ENCODE measurements at places on chromosomes 6 and 20.

DNA sequence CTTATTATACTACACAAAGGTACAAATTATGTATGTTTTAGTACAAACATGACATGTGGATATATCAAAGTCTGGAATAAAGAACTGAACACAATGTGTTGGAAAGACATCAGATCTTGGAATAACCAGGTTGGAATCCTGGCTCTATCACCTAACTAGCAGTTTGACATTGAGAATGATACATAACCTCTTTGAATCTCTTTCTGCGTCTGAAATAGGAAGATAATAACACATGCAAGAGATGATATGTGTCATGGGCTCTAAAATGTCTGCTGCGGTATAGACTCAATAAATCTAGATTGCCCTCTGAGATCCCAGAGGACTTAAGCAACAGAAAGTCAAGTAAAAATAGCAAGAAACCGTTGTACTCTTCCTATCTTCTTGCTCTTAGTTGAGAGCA, 66.8 kb upstream of the CCN2 start:
- no peak for DNase-seq

DNA sequence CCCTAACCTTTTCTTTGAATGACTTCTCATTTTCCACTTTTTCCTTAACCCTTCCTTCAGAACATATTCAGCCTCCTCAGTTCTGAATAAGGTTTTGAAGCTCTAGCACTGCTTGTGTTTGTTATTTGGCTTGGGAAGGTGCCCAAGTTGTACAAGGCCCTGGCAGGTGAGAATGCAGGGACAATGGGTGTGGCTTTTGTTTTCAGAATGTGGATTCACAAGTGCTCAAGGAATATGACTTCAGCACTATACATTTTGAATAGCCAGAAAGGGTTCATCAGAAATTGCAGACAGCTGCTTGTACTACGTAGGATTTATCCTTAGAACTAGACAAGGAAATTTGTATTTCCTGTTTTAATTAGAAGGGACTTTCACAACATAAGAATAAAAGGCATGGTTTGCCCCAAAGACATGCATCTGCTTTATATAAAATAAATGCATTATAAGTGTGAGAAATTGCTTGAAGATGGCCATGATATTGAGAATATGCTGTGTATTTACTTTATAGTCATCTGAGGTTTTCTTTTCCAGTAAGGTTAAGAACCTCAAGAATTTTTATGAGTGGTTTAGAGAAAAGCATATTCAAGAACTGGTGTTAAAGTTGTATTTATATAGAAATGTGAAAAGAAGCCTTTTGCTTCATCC, 29.3 kb upstream of the PRDM1 start:
- no peak for DNase-seq

GRCh38 chr6:144065213-144065660, 30.1 kb downstream of the SF3B5 start:
- no peak for DNase-seq

DNA sequence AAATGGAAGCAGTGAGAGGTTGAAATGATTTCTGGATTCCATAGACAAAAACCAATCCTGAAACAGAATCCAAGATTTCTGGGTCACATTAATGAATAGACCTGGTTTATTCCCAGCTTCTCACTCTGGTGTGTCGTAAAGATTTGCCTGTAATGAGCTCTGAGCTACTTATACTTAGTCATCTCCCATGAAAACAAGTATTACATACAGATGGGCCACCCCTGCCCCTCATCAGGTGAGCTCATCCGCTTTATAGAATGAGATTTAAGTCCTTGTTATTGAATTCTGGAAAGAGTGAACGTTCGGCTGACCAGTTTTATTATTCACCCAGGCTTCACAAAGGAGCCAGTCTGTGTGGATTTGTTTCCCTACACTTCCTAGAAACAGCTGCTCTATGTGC, 47.1 kb upstream of the TMEM181 start:
- DNase-seq, result no peak

GRCh38 chr20:34060970-34061369, 51.1 kb downstream of the EIF2S2 start:
- no peak for DNase-seq

- no peak for DNase-seq
These were observed 75.8 kb downstream of the EFHC1 start for GRCh38 chr6:52495922-52496321.

DNA sequence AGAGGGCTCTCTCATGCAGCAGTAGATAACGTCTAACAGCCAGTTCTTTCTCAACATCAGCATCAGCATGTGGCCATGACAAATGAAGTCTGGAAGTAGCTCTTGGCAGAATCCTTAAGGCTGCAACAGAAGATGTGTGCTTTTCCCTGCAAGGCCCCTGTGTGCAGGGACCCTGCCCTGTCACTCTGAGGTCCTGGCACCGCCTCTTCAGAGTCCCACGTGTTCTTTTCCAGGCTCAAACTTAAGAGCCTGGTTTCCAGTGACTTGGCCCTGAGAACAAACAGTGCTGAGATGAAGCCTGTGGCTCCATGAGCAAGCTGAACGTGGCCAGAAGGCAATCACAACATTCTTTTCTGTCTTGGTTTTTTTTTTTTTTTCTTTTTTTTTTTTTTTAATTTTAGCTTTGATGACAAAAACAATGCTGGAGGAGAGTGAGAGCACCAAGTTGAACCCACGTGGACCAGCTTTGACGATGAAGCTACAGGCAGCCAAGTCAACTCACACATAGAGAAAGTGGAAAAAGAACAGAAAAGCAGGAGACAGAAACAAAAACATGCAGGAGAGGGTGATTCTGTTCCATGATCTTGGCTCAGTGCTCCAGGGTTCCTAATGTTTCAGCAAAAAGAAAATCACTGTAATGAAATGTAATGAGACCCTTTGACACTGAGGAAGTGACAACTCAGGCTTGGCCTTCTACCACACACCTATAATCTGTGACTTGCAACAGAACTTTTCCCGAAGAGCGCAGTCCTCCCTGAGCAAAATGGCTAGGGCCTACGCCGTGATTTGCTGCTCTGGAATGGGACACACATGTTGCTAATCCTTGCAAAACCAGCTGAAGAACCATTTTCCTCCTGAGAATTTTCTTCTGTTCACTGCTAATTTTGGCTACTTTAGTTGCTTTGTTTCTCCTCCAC, 86.1 kb downstream of the FOXC1 start:
- DNase-seq, result no peak

GRCh38 chr6:45686841-45687569, 309.3 kb upstream of the SUPT3H start:
- no peak for DNase-seq

DNA sequence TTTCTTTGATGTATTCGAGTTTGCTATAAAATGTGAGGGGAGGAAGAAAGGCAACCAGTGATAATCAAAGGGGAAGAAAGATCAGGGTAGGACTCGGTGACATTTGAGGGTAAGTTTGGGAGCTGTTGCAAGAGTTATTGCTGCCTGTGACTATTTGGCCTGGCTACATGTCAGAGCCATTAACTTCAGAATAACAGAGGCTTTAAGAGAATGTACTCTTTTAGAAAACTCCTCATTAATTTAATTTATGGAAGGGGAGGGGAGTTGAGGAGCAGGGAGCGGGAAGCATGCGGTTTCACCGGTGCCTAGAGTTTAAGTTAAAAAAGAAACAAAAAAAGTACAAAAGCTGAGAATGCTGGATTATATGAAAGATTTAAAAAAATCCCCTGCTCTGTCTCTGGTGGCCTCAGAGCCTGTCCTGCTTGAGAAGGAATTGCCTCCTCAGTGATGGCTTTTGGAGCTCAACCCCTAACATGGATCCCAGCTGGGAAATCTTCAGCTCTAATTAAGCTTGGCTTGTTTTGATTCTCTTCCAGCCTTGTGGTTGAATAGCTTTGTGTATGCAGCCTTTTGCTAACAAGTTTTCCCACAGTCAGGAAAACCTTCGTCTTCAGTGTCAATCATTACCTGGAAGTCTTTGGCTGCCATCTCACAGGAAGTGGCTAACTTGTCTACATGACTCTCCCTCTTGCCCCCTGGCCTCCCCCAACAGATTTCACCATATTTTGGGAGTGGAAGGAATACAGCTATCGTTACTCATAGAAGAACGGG, 238.2 kb downstream of the SOX4 start:
- no peak for DNase-seq

DNA sequence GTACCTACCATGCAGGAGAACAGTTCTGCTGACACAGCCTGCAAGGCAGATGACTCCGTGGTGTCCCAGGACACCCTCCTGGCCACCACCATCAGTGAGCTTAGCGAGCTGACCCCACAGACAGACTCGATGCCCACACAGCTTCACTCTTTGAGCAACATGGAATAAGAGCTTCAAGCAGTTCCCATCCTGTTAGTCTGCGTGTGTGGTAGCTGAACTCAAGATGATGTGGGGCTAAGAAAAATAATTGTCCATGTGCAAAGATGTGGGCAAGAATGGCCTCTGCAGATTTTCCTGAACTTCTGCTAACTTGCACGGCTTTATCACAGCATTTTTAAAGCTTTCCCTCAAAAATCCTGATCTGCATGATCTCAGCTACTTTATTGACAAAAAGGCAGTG, 8.3 kb downstream of the GZF1 start:
- DNase-seq, result no peak

DNA sequence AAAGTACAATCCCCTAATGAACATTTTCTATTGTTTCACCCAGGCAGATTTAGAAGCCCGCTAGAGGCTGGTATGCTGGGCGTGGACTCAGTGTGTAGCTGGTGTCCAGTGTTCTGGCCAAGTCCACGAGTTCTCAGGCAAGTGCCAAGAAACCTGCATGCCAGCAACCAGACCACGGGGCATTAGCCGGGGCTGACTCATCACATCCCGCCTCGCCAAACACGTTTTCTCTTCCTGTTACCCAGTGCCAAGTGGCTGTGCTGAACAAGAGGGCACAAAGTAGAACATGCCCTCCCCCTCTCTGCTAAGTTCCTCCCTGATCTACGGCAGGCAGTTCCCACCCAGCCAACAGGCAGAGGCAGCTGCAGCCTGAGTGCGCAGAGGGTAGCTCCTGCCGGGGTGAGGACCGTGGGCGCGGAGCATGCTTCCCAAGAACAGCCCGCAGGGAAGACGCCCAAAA, 29.6 kb downstream of the RAMACL start:
- DNase-seq, result peak; percentile 83

DNA sequence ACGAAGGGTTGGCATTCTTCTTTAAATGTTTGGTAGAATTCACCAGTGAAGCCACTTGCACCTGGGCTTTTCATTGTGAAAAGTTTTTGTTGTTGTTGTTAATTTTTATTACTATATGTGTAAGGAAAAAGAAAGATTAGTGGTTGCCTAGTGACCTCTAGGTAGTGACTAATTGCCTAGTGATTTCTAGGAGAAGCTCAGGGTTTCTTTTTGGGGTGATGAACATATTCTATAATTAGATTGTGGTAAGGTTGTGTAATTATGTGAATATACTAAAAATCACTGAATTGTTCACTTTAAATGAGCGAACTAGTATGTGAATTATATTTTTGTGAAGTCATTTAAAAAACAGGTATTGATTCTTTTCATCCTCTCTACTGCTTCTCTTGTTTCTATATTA, 123.8 kb upstream of the TMEM170B start:
- DNase-seq, result no peak

GRCh38 chr6:42387336-42387735, 64.4 kb downstream of the TRERF1 start:
- DNase-seq, result no peak

GRCh38 chr6:90374201-90374600, 77.6 kb upstream of the BACH2 start:
- DNase-seq, result no peak

GRCh38 chr20:33945391-33946081, 48.2 kb upstream of the RALY start:
- no peak for DNase-seq

- no peak for DNase-seq
These were observed 641 bp downstream of the SF3B5 start for GRCh38 chr6:144094731-144095133.

GRCh38 chr6:148693882-148694484, 52.8 kb upstream of the UST start:
- no peak for DNase-seq

DNA sequence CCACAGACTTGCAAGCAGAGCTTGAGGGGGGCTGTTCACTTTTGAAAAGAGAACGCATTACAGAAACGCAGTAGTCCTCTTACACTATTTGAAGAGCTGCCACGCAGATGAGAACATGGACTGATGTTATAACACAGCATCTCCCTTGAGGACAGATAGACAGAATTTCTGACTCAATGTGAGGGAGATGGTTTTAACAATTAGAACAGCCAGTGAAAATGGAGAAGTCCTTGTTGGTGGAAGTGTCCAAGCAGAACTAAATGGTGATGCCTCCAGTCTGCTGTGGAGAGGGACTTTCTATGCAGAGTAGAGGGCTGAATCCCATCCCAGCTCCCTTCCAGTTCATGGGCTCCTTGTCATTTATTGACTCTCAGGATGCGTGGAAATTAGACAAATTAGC, 100.0 kb downstream of the RREB1 start:
- DNase-seq, result no peak

DNA sequence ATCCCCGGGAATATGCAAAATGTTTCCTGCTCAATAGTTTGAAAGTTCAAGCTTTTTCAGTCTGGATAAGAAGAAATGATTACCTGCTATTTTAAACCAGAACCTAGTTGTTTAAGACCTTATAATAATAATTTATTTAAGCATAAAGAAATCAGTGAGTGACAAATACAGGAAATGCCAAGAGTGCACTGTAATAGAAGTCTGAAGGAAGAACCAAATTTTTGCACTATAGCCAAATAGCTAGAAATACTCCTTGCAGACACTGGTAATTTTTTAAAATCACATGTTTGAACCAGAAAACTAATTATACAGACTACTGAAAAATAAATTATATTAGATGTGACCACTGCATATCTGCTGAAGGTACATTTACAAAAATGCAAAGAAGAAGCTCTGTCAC, 93.2 kb downstream of the MMS22L start:
- no peak for DNase-seq

DNA sequence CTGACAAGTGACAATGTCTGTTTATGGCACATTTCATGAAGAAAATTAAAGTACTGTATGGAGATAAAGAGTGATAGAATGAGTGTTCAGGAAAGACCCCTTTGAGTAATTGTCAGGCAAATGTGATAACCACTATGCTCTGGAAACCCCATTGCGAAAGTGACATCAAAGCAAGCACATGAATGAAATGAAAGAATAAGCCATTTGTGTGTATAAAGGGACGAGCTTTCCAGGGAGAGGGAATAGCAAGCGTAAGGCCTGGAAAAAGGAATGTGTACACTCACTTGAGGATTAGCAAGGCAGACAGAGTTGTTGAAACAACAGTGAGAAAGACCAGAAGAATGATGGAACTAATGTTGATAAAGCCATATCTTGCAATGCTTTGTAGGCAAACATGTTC, 490.0 kb downstream of the GRIK2 start:
- no peak for DNase-seq
